ENCODE measurements at places on chromosomes 3 and 15.

DNA sequence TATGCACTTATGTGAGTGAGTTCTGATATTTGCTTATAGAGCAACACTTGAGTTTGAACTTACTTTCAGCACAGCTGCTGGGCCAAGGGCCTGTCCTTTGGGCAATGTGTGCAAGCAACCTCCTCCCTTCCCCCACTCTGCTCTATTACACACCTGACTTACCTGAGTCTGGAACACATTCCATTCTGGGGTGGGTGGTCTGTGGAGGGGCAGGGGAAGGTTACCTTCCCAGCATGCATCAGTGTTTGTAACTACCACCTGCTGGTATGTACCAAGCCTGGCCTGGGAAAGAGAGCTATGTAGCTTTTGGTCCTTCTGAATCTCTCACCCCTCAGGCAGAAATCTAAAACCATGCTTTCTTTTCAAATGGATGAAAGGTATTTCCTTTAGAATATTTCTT is 103.0 kb downstream of the ISL2 start:
- DNase-seq, result no peak

GRCh38 chr3:106120356-106120755 is 251.5 kb upstream of the CBLB start:
- DNase-seq, result no peak

DNA sequence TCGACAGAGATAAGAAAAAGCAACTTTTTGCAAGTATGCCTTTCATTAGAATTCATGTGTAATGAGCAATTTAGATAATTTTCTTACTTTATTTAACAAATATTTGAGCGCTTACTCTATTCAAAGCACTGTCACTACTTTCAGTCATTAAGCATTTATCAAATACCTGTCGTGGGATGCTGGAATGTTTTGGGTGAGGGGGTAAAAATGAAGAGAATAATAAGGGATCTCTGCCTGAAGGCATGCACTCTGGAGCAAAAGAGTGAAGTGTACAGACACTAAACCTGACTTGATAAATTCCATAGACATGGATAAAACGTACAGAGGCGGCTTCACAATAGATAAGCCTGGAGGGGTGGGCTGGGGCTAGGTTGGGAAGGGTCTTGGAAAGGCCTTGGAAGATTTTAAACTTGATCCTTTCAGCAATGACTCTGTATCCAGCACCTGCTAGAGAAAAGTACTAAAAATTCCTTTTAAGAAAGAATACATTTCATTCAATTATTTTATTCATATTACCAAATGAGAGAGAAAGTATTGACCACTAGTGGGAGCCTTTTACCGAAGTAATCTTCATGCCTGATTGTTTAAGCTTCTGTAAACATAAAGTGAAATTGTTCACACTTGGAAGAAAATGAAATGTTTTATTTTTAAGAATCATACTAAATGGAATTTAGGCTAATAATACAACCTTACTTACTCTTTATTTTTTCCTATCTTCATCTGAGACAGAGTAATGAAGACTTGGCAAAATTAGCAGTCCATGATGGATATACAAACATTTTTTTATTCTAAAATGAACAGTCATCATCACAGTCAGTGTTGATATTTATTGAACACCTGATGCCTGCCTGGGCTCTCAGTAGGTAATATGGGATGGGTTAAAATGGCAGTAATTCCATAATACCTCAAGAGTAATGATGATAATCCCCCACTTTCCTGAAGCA is 113.2 kb downstream of the PPP2R3A start:
- peak; percentile 35 for DNase-seq

GRCh38 chr3:127034990-127035652 is 52.2 kb downstream of the PLXNA1 start:
- DNase-seq, result no peak

- DNase-seq, result no peak
These were observed 560.5 kb downstream of the NR2F2 start for GRCh38 chr15:96891046-96891445.

GRCh38 chr3:187274977-187275338 is 16.6 kb downstream of the MASP1 start:
- DNase-seq, result no peak

- DNase-seq, result no peak
These were observed 34.4 kb downstream of the PPARG start for GRCh38 chr3:12323237-12323636.

GRCh38 chr15:60494108-60494507 is 15.2 kb upstream of the ICE2 start:
- no peak for DNase-seq

DNA sequence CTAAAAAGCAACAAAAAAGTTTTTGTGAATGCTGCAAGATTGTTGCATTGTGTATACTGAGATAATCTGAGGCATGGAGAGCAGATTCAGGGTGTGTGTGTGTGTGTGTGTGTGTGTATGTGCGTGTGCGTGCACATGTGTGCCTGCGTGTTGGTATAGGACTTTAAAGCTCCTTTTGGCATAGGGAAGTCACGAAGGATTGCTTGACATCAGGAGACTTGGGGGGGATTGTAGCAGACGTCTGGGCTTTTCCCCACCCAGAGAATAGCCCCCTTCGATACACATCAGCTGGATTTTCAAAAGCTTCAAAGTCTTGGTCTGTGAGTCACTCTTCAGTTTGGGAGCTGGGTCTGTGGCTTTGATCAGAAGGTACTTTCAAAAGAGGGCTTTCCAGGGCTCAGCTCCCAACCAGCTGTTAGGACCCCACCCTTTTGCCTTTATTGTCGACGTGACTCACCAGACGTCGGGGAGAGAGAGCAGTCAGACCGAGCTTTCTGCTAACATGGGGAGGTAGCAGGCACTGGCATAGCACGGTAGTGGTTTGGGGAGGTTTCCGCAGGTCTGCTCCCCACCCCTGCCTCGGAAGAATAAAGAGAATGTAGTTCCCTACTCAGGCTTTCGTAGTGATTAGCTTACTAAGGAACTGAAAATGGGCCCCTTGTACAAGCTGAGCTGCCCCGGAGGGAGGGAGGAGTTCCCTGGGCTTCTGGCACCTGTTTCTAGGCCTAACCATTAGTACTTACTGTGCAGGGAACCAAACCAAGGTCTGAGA is 4.7 kb downstream of the BHLHE40 start:
- DNase-seq, result peak; percentile 71

DNA sequence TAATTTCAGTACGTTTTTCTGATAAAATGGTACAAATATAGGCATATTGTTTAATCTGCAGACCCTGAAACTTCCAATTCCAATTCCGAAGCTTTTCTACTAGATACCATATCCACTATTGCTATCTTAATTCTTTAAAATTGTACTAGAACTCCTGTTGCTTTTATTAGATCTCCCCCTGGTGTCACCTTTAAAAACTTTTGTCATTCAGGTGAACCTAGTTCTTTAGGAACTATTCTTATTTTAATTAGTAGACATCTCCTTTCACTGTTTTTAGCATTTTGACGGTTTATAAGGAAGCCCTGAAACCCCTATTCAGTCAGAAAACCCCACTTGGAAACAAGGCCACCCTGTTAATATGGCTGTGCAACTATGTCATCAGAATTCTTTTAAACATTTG is 22.3 kb downstream of the C2CD4B start:
- no peak for DNase-seq

DNA sequence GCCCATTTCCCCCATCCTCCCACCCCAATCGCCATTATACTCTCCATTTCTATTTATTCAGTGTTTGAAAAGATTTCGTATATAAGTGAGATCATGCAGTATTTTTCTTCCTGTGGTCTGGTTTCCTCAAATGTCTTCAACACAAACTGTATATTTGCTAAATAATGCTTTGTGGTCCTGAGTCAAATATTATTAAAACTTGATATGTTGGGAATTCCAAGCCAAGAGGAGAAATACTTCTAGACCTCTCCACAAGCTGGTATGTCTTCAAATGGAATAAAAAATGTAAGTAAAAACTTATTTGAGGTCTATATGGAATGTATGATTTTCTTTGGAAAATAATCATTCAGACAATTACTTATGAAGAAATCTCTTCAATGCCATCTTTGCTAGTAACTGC is 122.5 kb upstream of the TSC22D2 start:
- no peak for DNase-seq

DNA sequence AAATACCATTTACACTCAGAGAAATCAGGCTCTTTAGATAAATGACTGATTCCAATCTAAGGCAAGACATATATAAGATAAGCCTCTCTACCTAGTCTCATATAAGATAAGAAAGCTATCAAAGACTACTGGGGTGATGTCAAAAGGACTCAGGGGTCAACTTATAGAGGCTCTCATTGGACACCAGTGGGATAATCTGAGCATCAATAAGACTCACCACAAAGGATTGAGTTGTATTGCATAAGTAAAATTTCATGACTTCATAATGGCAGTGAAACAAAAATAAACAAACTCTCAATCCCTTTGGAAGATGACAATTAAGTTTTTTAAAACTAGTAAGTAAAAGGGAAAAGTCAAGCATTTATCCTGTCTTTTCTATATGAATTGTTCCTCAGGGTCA is 317.8 kb downstream of the SHQ1 start:
- no peak for DNase-seq

DNA sequence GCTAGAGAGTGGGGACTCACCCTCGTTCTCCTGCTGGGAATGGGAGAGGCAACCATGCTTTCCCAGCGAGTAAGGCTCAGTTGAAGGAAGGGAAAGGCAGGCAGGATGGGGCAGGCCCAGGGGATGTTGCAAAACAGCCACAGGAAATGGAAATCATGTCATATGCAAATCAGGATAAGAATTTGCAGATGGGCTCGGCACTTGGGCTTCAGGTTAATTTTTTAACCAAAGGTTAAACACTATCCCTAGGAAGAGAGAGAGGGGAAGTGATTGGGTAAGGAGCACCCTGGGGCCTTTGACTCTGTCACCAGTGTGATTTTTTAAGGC is 14.6 kb upstream of the PLA2G4E start:
- DNase-seq, result peak; percentile 68

DNA sequence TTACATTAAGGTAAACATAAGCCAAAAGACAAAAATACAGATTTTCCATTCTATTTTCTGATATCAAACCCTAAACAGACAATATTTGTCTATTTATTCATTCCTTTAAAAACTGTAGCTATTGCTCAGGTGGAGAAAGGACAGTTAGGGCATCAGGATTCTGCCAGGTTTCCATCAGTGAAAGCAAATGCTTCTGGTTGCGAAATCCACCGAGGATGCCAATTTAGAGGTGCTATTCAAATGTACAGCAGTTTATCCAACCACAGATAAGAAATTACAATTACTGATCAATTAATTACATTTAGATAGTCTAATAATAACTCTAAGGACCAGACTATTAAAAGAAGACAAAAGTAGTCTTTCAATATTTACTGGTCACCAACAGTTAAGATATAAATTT is 3.9 kb downstream of the TOMM70 start:
- no peak for DNase-seq

- DNase-seq, result peak; percentile 64
These were observed 522 bp downstream of the MED12L start for GRCh38 chr3:151085889-151086483.

DNA sequence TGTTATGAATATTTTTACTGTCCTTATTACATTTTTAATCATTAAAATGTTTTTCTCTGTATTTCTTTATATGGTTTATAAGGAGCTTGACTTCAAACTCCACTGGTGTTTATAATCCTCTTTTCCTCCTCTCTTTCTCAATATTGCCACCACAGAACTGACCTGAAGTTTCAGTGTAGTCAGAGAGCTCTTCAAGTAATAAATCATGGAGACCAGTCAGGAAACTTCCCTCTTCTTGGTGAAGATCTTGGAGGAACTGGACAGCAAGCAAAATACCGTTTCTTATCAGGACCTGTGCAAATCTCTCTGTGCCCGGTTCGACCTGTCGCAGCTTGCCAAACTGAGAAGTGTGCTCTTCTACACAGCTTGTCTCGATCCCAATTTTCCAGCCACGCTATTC is 23.8 kb downstream of the MINAR1 start:
- DNase-seq, result no peak

DNA sequence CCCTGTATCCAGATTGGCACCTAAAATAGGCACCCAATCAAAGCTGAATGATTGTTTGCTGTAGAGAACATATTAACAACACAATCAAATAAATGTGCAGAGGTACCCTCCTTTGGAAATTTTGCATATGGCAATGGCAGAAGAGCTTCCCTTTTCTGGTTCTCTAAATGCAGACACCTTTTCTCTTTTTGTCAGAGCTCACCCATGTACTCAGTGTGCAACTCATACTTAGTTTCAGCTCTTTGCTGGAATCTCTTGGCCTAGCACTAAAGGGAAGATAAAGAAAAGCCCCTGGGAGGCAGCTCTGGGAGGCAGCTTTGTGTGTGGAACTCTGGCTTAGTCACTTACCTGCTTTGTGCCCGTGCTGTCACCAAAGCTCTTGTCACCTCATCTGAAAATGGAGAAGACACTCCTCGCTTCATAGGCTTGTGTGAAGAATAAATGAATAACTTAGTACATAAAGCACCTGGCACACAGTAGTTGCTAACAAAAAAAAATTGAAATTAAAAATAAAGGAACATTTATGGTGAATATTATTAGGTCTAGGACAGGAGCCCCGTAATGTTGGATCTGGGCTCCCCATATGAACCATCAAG is 28.8 kb downstream of the ST6GAL1 start:
- peak; percentile 28 for DNase-seq

DNA sequence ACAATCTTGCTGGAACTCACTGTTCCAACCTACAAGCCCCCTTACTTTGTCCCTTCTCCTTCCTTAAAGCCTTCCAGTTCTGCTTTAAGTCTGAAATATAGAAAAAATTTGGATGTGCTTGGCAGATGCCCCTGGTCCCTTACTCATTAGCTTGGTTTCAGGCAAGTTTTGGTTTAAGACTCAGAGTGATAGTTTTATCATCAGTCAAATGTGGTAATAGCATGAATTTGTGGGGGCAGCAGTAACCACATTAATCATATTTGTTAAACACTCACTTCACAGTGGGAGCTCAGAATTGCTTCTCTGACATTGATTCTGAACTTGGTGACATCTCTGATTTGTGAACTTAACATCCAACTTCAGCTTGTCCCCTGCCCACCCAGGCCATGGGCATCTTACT is 58.3 kb upstream of the ALDH1A3 start:
- DNase-seq, result no peak

DNA sequence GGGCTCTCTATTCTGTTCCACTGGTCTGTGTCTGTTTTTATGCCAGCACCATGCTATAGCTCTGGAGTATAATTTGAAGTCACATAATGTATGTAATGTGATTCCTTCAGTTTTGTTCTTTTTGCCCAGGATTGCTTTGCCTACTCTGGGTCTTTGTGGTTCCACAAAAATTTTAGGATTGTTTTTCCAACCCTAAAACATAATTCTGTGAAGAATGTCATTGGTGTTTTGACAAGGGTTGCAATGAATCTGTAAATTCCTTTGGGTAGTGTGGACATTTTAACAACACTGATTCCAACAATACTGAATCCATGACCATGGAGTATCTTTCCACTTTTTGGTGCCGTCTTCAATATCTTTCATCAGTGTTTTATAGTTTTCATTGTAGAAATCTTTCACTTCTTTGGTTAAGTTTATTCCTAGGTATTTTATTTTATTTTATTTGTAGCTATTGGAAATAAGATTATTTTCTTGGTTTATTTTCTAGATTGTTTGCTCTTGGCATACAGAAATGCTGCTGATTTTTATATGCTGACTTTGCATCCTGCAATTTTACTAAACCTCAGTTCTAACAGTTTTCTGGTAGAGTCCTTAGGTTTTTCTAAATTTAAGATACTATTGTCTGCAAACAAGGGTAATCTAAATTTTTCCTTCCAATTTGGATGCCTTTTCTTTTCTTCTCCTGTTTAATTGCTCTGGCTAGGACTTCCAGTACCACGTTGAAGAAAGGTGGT is 29.7 kb downstream of the TJP1 start:
- DNase-seq, result no peak
